Stimulated activated memory B cell treated with anti-CD40 and anti-IgM and Interleukin-4, amounts not matched to agents 10 μg/mL and 1 μg/mL and 100 μg/mL, for 72 hours (primary cell): ENCODE measurements at places on chromosomes 2 and 18.
A peak's percentile ranks its signal among the peaks of the same experiment; 100 is the strongest.

- no peak for ATAC-seq
Measured at GRCh38 chr18:13409026-13409425, 190.5 kb downstream of the LDLRAD4 start.

- ATAC-seq, result no peak
Measured at GRCh38 chr2:98761267-98761781, 30.4 kb upstream of the MGAT4A start.

GRCh38 chr2:237497009-237497837 is 10.2 kb downstream of the MLPH start:
- ATAC-seq, result no peak

DNA sequence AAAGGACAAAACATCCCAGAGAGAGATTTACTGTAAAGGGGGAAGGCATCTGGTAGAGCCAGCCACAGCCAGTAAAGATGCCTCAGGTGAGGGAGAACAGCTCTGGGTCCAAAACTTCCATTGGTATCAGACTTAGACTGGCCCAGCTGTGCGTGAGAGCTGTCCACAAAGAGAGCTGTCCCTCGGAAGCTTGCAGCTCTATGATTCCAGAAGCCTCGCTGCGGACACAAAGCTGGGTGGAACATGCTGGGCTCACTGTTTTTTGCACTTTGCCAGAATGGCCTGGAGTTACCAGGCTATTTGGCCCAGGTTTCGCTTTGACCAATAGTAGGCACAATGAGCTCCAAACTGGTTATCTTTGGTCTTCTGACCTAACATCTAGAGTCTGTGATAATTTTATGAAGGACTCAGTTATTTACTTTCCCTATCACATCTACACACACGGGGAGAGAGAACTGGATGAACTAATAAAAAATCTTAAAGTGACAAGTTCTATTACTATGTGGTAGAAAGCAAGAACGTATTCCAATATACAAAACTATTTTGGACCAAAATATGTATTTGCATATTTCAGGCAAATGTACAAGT is 101.9 kb downstream of the DNER start:
- ATAC-seq, result no peak

GRCh38 chr18:34117319-34117718 is 107.4 kb downstream of the NOL4 start:
- ATAC-seq, result no peak

DNA sequence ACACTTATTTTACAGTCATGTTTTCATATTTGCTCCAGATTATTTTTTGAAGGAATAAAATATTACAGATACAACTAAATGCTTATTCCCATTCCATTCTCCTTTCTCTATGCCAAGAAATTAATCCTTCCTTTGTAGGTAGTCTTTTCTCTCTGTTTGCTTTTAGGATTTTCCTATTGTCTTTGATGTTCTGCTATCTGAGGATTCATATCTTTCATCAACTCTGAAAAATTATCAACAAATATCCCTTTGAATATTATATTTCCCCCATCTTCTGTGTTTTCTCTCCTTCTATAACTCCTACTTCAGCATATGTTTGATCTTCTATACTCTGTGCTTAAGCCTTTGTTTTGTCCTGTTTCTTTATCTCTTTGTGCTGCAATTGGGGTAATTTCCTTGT is 260.4 kb upstream of the RBMS1 start:
- ATAC-seq, result no peak

DNA sequence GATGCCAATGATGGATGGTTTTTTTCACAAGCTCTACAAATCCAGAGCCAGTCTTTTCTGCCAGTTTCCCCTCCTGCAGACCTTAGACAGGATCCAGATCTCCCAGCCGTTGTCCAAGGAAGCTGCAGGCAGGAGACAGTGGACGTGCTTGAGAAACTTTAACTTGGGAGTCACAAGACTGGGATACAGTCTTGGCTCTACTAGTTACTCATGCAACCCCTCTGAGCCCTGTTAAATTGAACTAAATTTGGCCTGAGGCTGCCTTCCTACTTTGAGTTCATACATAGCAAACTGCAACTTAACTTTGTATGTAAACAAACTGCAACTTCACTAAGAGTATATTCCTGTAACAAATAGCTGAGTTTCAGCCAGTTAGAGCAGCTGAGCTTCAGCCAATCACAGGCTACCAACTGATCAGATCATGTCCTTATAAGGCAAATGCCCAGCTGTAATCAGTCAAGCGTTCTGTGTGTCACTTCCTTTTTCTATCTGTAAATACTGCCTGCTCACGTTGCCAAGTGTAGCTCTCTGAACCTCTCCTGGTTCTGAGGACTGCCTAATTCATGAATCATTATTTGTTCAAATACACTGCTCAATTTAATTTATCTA is 140.9 kb downstream of the CAPN13 start:
- ATAC-seq, result peak; percentile 72

- peak; percentile 69 for ATAC-seq
Measured at GRCh38 chr18:54388203-54389142, 30.8 kb downstream of the C18orf54 start.

DNA sequence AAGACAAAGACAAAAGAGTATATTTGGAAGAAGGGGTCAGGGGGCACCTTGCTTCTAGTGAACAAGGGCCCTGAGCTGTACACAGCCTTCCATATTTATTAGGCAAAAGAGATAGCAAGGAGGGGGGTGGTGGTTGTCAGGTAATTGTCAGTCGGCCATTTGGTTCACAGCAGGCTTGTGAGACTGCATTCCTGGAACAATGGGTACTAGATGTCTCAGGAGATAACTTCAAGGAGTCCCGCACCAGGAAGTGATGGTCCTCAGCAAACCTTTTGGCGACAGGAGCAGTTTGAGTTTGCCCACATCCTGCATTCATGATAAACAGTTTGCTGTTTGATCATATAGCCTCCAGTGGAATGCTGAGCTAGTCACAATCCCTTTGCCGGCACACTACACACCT is 376.4 kb upstream of the RAB12 start:
- no peak for ATAC-seq

DNA sequence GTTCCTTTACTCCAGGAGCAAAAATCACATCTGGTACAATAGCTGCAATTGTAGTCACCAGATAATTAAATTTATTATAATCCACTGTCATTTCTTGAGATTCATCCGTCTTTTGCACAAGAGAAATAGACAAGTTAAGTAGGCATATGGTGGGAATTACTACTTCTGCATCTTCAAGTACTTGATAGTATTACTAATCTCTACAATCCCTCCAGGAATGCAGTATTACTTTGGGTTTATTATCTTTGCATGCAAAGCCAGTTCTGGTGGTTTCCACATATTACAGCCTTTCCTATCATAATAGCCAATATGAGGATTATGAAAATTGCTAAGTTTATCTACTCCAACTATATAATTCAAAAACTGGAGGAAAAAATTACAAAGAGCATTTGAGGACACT is 254.1 kb downstream of the IKZF2 start:
- ATAC-seq, result no peak
